ENCODE measurements at places on chromosomes 16 and 17.
A peak's percentile ranks its signal among the peaks of the same experiment; 100 is the strongest.

GRCh38 chr16:56866955-56867830, 2.2 kb downstream of the SLC12A3 start:
- peak; percentile 22 for DNase-seq

DNA sequence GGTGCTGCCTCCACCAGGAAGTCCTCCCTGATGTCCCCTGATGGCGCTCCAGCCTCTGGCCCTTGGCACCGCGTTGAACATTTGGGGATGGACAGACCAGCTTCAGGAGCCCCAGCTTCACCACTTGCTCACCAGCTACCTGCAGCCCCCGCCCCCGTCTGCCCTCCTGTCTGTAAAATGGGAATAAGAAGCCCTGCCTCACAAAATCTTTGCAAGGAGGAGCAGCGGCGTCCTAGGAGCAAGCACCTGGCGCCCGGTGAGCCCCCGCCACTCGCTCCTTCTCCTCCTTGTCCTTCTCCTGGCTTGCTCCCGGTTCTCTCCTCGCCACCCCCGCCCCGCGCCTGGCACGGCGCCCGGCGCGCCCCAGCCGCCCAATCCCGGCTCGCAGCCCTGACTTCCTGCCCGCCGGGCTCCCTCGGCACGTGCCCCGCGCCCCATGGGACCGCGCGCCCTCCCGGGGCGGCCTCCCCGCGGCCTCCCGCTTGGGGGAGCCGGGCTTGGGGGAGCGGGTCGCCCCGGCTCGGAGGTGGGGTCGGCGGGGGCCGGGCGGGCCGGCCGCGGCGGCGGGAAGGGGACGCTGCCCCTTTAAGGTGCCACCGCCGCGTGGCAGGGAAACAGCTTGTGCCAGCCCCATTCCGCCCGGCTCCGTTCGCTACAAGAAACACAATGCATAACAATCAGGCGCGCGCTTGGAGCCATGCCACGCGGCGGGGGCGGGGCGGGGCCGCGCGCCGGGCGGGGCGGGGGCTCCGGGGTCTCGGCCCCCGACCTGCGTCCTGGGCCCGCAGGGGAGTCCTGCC, 9.1 kb upstream of the PPP1R1B start:
- peak; percentile 62 for DNase-seq

- no peak for DNase-seq
Measured at GRCh38 chr17:11625878-11626277, 27.6 kb downstream of the DNAH9 start.

DNA sequence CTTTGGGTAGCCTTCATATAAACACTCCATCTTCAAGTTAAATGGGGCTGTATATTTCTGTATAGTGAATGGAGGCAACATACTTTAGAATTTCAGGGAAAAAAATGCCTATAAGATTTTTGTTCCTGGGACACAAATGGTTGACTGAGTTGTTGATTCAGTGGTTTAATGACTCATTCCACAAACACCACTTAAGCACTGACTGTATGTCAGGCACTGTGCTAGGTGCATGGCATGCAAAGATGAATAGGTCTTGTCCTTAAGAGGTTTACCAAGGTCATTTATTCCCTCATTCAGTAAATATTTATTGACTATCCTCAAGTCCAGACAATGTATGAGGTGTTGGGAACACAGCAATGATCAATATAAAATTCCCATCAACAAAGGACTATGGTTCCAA, 417.1 kb downstream of the CA10 start:
- DNase-seq, result no peak

GRCh38 chr17:8066841-8067775, 20.4 kb downstream of the ALOX12B start:
- DNase-seq, result no peak

DNA sequence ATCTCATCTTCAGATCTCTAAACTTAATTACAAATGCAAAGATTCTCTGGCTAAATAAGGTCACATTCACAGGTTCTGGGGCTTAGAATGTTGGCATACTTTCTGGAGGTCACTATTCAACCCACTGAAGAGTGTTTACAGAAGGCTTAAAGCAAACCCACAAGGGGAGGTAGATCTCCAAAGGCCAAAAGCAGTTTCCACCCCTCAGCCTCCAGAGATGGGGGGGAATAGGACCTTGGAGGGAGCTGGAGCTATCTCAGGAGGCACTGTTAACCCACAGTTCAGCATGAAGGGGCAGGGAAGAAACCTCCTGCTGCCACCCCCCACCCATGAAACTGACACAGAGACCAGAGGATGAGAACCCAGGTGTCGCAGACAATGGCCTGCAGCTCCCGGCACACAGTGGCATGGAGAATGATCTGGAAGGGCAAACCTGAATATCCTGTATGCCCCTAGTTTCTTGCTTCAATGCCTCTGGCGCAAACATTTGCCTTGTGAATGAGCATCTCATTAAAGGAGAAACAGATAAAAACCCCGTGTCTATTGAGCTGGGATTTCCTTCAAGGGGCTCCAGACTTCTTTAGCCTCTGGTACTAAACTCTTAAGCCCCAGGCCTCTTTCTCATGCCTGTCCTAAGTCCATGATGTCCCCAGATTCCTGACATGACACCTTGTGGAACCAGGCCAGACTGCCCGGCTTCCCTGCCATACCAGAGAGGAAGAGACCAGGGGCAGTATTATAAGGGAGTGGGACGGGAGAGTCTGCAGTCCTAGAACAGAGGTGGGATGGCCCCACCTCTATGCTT, 103.1 kb upstream of the CDH5 start:
- DNase-seq, result no peak
